Cardiac septum (tissue), 1 donor: ENCODE measurements at places on chromosomes 3 and 15. TPM values are rescaled to one million over a fixed set of nuclear protein-coding genes. Genes with fewer than 3 reads are reported as not detected.

Gene TRPM1
- total RNA-seq, result not detected

Gene LRRC31
- total RNA-seq, result not detected

DNA sequence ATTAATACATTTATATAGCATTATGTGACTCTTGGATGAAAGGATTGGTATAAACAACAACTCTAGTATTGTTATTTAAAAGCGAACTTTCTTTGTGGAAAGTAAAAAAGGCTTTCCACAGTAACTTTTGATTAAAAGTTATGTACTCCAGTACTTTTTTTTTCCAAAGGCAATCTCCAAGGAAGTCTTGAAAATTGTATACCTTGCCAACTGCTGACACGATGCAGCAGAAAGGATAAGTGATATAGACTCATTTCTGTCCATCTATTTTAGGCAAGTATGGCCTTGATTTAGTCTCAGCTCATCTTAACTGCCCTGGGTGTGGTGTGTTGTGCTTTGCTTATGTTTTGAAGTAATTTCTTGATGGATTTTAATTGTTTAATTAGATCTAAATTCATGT, 79.7 kb downstream of the OTOL1 start:
- no peak for DNase-seq

DNA sequence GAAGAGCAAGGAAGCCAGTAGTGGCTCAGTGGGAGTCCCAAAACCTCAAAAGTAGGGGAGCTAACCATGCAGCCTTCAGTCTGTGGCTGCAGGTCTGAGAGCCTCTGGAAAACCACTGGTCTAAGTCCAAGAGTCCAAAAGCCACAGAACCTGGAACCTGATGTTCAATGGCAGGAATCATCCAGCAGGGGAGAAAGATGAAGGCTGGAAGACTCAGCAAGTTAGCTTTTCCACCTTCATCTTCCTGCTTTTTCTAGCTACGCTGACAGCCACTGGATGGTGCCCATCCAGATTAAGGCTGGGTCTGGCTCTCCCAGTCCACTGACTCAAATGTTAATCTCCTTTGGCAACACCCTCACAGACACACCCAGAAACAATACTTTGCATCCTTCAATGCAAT, 626.3 kb downstream of the NAALADL2 start:
- no peak for DNase-seq

DNA sequence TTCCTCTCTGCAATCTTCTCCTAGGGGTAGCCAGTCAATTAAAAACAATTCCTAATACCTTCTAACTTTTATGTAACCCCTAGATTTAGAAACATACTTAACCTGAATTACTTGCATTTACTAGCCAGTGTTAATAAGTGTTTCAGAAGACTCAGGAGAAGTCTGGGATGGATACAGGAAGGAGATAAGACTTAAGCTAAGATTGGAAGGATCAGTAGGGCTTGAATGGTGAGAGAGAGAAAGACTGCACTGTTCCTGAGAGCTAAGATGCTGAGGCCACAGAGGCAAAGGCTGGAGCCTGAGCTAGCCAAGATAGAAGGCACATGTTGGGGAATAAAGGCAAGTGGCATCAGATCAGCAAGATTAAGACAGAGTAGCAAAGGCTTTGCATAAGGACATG, 30.1 kb upstream of the CADPS start:
- DNase-seq, result no peak
